Activated T-cell treated with anti-CD3 and anti-CD28 coated beads, Interleukin-2, amount 50 U/mL, for 48 hours (primary cell): ENCODE measurements at places on chromosomes 1 and 21.
A peak's percentile ranks its signal among the peaks of the same experiment; 100 is the strongest.

DNA sequence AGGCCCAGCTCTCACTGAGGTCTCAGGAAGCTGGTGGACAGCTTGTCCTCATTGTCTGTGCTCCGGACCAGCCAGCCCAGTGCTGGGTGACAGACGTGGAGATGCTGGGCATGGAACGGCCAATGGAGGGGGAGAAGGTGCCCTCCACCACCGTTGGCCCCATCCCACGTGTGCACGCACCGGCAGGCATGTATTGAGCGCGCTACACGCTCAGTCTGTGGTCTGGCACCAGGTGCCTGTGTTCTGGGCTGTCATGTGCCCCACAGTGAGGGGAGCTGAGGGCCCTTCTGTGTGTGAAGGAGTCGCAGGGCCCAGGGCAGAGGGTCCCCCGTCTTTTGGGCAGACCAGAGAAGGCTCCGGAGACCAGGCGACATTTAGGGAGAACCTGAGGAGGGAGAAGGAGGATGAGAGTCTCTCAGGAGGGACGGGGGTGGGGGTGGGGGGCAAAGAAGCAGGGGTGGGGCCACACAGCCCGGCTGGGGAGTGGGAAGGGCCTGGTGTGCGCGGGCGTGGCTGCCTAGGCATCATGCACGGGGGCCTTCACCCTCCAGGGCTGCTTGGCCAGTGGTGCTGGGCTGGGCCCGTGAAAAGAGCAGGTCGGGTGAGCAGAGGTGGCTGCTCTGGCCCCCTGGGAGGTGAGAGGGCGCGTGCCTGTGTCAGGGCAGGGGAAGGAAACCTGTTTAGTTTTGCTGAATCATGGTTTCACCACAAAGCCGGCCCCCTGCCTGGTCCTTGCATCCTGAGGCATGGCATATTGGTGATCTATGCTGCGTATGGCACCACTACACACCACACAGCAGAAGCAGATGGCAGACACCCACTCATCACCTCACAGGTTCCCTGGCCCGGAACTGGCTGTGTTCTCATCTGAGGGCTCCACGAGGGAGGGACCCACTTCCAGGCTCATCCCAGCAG is 86.7 kb upstream of the TTC34 start:
- no peak for DNase-seq

DNA sequence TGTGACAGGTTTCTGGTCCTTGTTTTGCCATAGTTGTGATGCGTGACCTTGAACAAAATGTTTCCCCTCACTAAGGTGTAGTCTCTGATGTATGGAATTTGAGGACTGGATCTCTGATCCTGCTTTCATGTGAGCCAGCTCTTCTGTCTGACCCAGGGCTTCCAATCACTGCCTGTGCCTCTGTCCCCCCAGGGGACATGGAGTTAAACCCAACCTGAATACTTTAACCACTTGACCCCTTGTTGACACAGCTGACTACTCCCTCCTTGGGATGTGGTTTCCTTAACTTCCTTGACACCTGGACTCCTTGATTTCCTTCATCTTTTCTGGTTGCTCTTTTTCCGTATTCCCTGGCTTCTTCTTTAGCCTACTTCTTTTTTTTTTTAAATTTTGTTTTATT is 36.0 kb upstream of the SSBP3 start:
- no peak for DNase-seq

GRCh38 chr21:37983336-37984095 is 67.3 kb upstream of the KCNJ6 start:
- DNase-seq: no peak

DNA sequence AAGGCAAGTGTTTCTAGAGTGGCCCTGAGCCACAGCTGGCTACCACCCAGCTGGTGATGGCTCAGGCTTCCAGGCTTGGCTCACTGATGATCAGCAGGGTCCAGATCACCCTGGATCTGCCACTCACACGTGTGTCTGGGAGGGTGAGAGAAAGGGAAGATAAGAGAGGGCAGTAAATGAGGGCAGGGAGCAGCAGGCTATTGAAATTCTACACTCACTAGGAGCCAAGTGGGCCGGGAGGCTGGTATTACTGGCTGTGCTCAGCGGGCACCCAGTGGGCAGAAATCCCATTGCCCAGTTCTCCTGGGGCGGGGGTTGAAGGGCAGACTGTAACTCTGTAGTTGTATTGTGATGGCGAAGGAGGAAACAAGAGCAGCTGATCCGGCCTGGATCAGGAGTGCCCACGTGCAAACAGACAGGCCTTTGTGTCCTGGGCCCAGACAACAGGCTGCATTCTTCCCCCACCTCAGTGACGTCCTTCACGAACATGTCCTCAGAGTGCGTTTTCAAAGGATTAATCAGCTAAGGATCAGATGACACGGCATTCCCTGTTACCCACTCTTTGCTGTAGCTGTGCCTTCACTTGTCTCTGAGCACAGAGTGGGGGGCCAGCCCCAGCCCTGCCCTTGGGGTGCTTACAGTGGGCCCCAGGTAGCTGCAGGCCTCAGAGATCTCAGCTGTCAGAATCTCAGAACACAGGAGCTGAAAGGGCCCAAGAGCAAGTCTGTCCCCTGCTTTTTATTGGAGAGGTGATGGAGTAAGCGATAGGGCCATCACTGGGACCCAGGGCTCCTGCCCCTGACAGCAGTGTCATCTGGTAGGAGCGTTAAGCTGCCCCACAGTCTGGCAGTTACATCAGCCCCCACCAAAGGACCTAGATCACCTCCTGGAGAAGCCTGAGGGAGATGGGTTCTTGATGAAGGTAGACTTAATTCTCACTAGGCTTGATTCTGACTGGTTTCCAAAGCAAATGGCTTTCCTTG is 60.5 kb downstream of the ATP1A1 start:
- DNase-seq: no peak

DNA sequence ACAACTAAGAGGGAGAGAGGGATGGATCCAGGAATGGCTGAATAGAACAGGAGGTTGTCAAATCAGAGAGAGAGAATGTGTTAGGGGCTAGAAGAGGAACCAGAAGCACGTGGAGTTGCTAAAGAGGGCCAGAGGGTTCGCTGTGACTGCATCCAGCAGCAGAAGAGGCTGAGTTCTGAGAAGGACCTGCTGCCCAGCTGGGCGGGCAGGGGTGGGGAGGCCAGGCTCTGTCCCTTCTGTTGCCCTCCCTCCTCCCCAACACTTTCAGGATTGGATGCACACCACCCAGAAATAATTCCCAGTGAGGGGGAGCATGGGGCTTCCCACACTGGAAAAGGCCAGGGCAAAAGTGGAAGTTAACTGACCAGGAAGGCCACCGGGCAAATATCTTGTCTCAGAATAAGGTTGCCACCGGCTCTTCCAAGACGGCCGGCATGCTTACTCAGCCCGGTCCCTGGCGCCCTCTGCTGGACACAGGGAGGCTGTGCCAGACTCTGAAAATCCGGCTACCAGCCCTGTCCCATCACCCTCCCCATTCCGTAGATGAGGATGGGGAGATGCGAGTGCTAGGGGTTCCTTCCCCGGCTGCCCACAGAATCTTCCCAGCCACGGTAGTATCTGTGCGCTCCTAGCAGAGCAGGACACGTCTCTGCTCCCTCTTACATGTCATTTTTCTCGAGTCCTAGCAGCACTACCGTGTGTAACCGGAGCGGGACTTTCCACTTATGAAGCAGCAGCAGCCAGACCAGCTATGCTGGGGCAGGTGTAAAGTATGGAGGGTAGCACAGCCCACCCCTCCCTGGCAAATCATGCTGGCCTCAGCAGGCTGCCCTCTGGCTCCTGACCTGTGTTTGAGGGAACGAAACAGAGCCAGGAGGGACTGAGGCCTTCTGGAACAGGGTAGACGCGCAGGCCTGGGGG is 46.8 kb upstream of the A3GALT2 start:
- DNase-seq: peak; percentile 90

DNA sequence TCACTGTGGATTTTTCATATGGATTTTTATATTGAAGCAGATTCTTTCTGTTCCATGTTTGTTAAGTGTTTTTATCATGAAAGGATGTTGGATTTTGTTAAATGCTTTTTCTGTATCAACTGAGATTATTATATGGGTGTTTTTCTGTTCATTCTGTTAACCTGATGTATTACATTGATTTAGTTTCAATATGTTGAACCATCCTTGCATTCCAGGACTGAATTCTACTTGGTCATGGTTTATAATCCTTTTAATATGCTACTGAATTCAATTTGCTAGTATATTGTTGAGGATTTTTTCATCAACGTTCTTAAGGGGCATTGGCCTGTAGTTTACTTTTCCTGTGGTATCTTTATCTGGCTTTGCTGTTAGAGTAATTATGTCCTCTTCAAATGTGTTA is 55.8 kb downstream of the CCDC30 start:
- no peak for DNase-seq

DNA sequence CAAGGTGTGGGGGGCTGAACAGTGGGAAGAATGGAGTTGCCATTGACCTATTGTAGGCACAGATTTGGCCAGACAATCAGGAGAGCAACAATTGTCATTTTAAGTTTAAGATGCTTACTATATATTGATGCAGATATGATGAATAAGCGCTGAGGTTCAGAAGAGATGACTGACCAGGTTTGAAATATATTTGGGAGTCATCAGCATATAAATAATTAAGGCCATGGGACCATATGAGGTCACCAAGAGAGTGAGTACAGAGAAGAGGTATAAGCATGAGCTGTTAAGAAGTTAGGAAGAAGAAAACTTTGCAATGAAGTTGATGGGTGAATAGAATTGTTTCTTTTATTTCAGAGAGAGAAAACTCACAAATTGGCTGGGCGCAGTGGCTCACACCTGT is 4.5 kb upstream of the GADD45A start:
- DNase-seq: no peak

GRCh38 chr1:230793463-230793745 is 46.2 kb downstream of the CAPN9 start:
- no peak for DNase-seq

- no peak for DNase-seq
These were observed 10.6 kb downstream of the VCAM1 start for GRCh38 chr1:100730130-100730529.

- DNase-seq: no peak
These were observed 64.5 kb upstream of the LYST start for GRCh38 chr1:235931171-235931738.

DNA sequence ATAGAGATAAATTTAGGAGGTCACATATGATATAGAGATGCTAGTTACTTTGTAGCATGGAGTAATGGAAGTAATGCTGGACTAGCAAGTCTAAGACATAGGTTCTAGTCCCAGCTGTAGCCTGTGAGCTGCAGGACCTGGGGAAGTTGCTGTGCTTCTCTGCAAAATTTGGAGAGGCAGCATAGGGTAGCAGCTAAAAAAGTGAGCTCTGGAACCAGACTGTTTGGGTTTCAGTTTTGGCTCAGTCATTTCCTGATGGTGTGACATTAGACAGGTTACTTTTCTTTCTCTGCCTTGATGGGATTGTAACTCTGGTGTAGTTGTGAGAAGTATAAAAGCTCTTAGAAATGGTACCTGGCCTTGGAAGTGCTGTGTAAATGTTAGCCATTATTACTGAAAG is 3.3 kb downstream of the METTL13 start:
- DNase-seq: no peak

DNA sequence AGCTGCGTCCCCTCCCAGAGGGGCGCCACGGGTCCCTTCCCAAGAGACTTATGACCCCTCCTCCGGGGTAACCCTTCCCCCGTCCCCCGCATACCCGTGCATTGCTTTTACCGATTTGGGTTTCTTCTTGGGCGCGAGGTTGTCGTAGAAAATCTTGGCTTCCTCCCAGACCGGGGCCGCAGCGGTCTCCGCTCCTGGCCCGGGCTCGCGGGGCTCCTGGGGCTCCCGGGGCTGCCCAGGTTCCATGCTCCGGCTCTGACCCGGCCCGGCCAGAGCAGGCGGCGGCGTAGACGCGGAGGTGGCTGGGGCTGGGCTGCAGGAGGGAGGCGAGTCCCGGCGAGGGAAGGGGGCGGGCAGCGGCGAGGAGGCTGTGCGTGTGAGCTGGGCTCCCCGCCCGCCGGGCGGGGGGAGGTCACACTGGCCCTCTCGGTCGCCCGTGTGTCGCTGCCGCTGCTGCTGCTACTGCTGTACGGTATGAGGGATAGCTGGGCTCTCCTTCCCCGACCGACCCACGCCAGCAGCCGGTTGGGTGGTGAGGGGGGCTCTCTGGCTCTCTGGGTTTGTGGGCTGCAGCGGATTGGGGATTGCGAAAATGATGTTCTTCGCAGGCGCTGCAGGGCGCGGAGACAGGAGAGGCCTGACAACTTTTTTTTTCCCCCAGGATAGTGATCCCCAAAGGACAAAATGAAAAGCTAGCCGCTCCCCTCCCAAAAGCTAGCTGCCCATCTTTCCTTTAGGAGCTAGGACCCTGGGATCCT is at the start of gene NT5C1A:
NT5C1A (minus strand) TSS at position 315 of the 758 bp plus-strand sequence; CDS start at position 246, 69 bp downstream.
- peak; percentile 40 for DNase-seq

- DNase-seq: no peak
These were observed 62.8 kb downstream of the TOR3A start for GRCh38 chr1:179144626-179145025.

- DNase-seq: no peak
These were observed 14.0 kb downstream of the ETS2 start for GRCh38 chr21:38819719-38820159.

- no peak for DNase-seq
These were observed 19.3 kb upstream of the ZNF326 start for GRCh38 chr1:89975540-89976125.

- no peak for DNase-seq
These were observed 17.5 kb upstream of the RAB4A start for GRCh38 chr1:229253151-229253974.

DNA sequence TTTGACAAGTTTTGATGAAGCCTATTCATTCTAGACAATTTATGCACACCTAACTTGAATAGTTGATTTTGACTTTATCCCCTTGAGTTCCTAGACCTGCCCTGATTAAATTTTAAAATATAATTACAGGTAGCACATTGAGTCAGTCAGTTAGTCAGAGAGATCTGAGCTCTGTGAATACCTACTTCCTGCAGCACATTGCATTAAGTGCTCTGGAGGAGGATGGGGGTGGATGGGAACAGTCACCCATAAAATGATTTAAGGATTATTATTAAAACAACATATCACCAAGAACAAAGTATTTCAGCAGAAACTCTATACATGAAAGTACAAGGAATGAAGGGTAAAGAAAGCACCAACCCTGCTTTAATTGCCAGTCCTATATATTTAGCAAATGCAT is 11.8 kb upstream of the RPF1 start:
- no peak for DNase-seq

- DNase-seq: no peak
These were observed 60.0 kb downstream of the APCS start for GRCh38 chr1:159647616-159648015.

GRCh38 chr1:116097626-116098025 is 13.6 kb upstream of the MAB21L3 start:
- DNase-seq: no peak

GRCh38 chr1:160095382-160096105 is 2.9 kb downstream of the IGSF8 start:
- DNase-seq: no peak
